ENCODE measurements at places on chromosomes 4 and X.

DNA sequence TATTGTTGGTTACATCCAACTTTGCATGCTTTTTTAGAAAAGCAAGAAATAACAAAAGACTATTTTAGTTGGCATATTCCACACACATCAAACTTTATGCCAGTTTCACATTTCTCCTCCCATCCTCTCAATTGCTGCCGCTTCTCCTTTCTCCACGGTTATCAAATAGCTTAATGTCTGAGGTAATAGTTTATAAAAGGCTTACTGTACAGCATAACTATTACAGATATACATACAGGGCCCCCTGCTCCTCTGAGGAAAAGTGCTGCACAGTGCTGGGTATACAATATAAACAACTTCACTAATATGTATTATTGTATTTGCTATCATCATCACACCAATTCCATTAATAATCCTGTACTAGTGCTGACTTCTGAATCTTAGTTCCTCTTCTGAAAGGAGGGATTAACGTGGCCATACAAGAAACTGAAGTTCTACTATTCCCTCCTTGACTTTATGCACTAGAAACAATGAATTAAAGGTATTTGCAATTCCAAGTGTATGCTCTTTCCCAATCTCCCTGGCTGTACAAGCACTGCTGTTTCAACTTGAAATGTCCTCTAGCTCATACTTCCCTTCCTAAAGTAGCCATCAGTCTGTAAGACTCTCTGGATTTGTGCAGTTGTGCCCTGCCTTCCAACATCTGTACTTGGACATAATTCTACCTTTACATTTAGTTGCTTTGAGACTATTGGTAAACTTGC lies 2.5 kb downstream of the CCNI start:
- no peaks in the 10 kb centered on the region for H3K36me3 ChIP-seq
- no peaks in the 10 kb centered on the region for H3K27me3 ChIP-seq
- H3K4me1 ChIP-seq, result peaks cover 33% of the 10 kb centered on the region
- H3K4me3 ChIP-seq, result no peak overlapping the region
- H3K27ac ChIP-seq, result peak overlapping the region; percentile 5

DNA sequence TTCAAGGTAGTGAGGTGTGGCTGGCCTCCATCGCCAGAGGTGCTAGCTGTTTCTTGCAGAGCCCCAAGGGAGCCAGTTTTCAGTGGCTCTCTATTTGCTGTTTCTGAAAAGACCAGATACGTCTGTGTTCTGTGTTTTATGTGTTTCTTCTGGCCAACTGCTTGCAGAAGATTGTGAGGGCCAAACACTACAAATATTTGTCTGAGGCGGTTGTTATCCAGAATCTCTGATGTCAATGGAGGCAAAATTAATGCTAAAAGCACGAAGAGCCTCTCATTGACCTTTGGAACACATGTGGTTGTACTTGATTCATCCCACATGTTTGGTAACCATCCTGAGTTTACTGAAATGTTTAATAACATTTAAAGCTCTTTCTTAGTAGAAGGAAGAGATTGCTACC lies 113.9 kb downstream of the CT47B1 start:
- no peaks in the 10 kb centered on the region for H3K4me1 ChIP-seq
- no peak overlapping the region for H3K27ac ChIP-seq
- no peak for DNase-seq
- H3K36me3 ChIP-seq, result no peaks in the 10 kb centered on the region
- H3K4me3 ChIP-seq, result no peak overlapping the region

- peak; percentile 57 for DNase-seq
- H3K27me3 ChIP-seq, result no peaks in the 10 kb centered on the region
- no peak overlapping the region for H3K27ac ChIP-seq
- H3K36me3 ChIP-seq, result peaks cover 15% of the 10 kb centered on the region
Observed at GRCh38 chrX:48972220-48973164, 848 bp upstream of the KCND1 start.

DNA sequence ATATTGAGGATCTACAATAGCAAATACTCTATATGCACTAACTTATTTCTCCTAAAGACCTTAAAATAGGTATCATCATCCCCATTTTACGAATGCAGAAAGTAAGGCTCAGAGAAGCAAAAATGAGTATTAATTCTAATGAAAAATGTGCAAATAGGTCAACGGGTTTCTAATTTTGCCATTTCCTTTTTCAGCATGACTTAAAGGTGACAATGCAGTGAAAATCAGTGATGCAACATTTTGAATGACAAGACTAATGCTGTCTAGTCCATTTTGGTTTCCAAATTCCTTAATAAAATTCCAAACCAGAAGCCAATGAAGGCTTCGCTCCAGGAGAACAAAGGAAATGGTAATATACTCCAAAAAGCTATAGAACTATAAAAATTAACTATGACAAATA lies 37.0 kb upstream of the IBSP start:
- H3K36me3 ChIP-seq, result no peaks in the 10 kb centered on the region
- no peak for DNase-seq
- H3K4me3 ChIP-seq, result no peak overlapping the region
- H3K27ac ChIP-seq, result no peak overlapping the region
- no peaks in the 10 kb centered on the region for H3K27me3 ChIP-seq
- no peaks in the 10 kb centered on the region for H3K4me1 ChIP-seq

DNA sequence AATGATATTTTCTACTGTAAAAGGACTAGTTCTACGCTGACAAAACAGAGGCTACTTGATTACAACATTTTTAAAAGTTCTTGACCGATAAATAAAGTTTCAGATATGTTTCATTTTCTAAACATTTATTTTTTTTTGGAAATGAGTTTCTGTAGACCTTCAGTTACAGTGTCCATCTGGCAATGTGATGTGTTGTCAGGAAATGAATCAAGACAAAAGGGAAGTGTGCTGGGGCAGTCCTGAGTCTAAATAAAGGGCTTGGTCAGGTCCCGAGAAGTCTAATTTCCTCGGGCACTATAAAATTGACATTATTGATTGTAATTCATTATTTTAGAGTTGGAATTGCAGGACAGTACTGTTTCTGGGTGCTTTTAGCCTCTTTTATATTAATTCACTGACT lies 57.0 kb upstream of the FTHL17 start:
- no peaks in the 10 kb centered on the region for H3K36me3 ChIP-seq
- no peak overlapping the region for H3K27ac ChIP-seq
- H3K27me3 ChIP-seq, result peaks cover 8% of the 10 kb centered on the region
- no peaks in the 10 kb centered on the region for H3K4me1 ChIP-seq
- no peak for DNase-seq
- no peak overlapping the region for H3K4me3 ChIP-seq
